ENCODE measurements at places on chromosomes 11 and 22.

- no peak for DNase-seq
Observed at GRCh38 chr11:11363674-11364073, 10.6 kb upstream of the CSNK2A3 start.

DNA sequence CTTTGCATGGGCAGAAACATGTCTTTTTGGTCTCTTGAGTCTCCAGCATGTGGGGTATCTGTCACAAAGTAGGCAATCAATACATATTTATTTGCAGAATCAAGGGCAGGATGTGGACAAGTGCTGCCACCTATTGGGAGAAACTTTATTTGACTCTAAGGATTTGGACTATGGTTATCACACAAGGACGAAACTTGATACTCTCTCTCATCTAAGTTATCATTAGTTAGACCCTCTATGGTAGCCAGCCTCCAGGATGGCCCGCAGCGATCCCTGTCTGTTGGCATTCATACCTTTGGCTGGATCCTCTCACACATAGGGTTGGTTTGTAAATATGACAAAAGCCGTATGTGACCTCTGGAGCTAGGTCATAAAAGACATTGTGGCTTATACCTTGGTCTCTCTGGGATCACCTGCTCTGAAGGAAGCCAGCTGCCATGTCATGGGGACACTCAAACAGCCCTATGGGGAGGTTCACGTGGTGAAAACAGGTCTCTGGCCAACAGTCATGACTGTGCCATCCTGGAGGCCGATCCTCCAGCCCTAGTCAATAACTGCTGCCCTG is 1.1 kb upstream of the FBXO7 start:
- DNase-seq: no peak

- no peak for DNase-seq
Observed at GRCh38 chr11:64629796-64630562, 39.0 kb downstream of the SLC22A12 start.

DNA sequence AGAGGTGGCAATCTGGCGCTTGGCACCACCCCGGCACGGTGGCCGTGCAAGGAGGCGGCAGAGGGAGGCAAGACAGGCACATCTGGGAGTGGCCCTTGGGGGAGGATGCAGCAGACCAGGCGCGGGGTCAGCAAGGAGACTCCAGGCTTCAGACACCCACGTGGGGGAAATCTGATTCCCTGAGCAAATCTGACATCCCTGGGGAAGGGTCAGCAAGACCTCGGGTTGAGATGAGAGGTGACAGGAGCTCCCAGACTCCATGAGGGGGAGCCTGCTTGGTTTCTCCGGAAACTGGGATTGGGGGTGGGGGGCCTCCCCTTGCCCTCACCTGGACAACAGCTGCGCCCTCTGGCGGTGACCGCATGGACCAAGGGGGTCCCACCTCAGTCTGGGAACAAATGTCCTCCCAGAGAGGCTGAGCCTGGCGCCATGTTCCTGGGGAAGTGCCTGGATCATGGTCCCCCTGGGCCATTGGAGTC is 4.0 kb upstream of the RCOR2 start:
- DNase-seq: no peak

- no peak for DNase-seq
Observed at GRCh38 chr11:85316967-85317366, 310.2 kb downstream of the DLG2 start.

GRCh38 chr11:67373648-67374570 is 511 bp upstream of the CLCF1 start:
- peak; percentile 74 for DNase-seq

DNA sequence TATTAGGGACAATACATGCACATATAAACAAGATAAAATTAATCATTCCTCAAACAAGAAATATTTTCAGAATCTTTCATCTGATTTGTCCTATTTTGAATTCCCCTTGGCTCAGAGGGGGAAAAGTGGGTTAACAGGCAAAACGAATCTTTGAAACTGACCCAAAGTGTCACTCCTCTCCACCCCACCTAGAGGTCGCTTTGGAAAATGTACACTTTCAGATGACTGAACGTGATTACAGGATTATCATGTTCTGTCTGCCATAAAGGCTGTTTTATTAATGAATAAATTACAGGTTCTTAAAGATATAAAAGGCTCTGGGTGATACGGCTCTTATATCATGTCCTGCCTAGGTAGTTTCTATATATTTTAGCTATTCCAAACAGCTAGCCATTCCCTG is 1735.0 kb downstream of the LRRC4C start:
- DNase-seq: no peak

- DNase-seq: no peak
Observed at GRCh38 chr11:94275961-94276360, 28.4 kb upstream of the IZUMO1R start.

DNA sequence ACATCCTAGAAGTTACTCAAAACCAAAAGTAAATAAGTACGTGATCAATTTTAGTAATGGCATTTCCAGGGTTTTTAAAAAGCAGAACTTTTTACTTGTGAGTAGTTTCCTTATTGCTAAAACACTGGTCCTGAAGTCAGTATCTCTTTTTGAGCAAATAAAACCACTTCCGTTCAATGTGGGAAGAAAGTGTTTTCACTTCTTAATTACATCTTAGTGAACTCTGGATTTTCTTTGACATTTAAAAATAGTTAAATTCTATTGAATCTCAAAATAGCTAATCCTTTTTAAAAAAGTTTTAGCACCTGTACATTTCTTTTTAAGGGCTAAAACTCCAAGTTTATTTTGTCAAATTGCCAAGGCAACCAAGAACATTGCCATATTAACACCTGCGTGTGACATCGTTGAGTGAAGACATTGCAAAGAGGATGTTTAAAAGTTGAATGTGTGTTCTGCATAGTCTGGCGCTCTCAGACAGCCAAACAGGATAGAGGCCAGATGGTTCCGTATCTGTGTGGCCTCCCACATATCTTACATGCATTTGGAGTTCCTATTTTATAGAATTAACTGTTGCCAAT is 17.2 kb upstream of the OR5B21 start:
- no peak for DNase-seq

DNA sequence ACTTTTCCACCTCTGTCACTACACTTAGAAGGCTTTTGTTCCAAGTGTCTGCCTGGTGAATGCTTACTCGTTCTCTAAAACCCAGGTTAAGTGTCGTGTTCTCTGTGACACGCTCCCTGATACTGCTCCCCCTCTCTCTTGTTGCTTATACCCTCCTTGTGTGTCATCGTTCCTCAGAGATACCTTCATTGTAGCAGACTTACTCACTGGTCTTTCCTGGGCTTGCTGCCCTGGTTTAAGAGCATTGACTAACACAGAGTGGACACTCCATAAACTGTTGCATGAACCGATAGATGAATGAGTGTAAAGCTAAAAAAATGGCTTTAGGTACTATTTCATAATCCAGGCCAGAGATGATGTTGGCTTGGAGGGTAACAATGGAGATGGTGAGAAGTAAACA is 171.3 kb downstream of the GRIK4 start:
- no peak for DNase-seq

- DNase-seq: no peak
Observed at GRCh38 chr11:17263769-17264168, 12.8 kb upstream of the NUCB2 start.

DNA sequence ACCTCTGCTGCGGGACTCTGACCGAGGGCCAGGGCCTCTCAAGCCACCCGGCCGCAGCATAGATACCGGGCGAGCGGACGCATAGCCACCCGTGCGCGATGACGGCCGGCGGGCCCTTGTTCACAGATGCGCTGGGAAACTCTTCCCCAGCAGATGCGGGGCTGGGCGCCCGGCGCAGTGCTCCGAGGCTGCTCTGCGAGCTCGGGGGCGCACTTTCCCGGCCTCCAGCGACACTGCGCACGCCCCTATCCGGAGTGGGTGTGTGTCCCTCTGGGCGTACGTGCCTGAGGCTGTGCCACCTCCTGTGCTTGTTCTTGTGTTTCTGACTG is 104.7 kb upstream of the E2F8 start:
- DNase-seq: no peak

- DNase-seq: no peak
Observed at GRCh38 chr11:61917334-61918109, at the start of gene RAB3IL1. TSS of gene RAB3IL1 (minus strand) at chr11:61917566. CDS start at chr11:61917367, 199 bp downstream.

DNA sequence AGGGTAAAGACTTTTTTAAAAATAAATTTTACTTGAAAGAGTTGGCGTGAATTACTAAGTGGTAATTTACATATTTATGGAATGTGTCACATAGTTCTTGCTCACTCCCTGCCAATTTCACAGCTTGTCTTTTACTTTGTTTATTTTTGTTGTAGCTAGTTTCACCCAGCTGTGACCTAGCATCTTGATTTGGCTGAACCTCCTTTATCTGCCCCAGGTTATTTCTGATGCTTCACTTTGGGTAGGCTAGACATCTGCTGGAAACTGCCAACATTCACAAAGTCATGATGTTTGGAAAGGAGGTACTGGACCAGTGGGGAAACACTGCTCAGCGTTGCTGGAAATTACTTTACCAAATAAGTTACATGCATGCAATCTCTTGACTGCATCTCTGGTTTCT is 1676.0 kb upstream of the RAG2 start:
- DNase-seq: no peak
